ENCODE measurements at places on chromosomes 6 and 20.

DNA sequence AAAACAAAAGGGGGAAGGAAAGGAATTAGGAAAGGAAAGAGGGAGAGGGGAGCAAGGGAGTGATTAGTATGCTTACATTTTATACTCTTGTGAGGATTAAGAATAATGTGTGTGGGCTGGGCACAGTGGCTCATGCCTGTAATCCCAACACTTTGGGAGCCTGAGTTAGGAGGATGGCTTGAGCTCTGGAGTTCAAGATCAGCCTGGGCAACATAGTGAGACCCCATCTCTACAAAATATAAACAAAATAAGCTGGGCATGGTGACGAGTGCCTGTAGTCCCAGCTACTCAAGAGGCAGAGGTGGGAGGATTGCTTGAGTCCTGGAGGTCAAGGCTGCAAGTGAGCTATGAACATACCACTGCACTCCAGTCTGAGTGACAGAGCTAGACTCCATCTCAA is 47.0 kb downstream of the SHLD1 start:
- no peak for DNase-seq

- no peak for DNase-seq
These were observed 330.8 kb downstream of the BCKDHB start for GRCh38 chr6:80437221-80437620.

DNA sequence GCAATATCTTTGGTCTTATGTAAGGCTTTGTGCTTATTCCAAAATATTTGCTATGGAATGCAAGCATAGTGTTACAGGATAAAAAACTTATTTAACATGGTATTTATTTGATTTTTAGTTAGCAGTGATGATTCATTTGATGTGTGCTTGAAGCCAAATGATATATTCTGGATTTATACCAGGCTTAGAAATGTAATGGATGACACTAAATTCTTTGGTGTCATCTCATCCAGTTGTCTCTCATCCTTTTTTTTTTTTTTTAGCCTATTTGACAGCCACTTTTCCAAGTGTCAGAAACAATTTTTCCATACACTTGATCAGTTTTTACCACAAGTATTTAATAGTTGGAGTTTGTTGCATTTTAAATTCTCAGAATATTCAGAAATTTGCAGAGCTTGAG is 515.3 kb downstream of the CDKAL1 start:
- no peak for DNase-seq

GRCh38 chr6:9834233-9834632 is 580.6 kb downstream of the TFAP2A start:
- DNase-seq, result no peak

- no peak for DNase-seq
These were observed 22.7 kb upstream of the FRMD1 start for GRCh38 chr6:168101590-168102314.

DNA sequence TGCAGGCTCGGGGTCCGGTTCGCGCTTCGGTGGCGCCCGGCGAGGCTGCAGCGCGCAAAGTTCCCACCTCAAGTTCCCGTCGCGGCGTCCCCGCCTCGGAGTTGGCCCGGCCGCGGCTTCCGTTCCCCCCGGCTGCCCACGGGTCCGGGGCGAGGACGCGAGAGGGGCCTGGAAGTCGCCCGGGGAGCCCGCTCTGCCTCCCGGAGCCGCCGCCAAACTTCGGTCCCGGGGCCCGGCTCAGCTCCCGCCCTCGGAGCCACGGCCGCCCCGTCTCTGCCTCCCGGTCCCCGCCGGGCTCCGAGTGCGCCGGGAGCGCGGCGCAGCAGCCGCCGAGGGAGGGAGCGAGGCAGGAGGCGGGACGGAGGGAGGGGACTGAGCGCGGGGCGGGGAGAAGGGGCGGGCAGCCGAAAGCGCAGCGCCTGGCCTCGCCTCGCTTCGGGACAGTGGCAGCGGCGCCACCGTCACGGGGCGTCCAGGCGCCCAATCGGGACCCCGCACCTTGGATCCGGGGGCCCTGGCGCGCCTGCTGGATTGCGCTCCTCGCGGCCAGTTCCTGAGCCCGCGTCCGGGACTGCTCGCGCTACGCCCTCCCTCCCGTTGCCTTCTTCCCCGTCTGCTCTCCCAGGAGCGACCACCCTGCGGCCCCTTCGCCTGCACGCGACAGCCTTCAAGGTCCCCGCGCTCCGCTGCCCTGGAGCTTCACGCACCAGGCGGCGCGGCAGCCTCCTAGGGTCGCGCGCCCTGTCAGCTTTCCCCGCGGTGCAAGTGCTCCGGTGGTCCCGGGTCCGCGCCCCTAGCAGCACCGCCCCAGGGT is at the start of gene KCNG1:
KCNG1 (minus strand) TSS at position 305 of the 814 bp plus-strand sequence. CDS start 12,769 bp downstream, outside the sequence.
- no peak for DNase-seq

GRCh38 chr6:57222743-57223077 is 603 bp upstream of the RAB23 start:
- no peak for DNase-seq

- no peak for DNase-seq
These were observed 151.5 kb downstream of the BTBD3 start for GRCh38 chr20:12069181-12069580.

DNA sequence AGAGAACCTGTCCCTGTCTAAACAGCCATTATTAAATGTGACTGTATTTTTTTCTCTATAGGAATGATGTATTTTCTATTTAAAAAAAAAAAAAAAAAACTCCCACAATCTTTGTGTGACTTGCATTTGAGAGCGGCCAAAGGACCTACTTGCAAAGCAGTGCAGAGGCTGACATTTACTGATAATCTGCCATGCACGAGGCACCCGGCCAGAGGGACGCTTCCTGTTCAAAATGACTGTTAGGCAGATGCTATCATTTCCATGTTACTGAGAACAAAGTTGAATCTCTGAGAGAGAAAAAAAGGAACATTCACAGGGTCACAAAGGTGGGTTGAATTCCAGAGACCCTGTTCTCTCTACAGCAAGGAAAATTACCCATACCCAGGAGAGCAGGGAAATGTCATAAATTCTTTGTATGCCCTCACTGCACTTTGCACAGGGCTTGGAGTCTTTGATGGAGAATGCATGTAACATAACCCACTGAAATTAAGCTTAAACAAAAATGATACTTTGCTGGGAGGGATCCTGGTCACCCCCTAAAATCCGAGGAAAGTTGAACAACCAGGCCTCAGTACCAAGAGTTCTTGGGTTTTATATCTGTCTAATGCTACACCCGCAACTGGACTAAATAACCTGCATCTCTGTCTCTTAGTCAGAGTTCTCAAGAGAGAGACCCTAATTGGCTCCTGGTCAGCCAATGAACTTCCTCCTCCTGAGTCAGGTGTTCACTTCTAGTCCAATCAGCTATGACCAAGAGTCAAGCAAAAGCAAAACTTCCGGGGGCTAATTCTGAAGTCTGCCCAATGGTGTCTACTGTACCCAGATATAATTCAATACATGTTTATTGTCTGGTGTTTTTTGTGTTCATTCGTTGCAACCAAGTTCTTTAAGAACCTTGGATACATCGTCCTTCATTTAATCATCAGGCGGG is 61.2 kb downstream of the GCLC start:
- no peak for DNase-seq

DNA sequence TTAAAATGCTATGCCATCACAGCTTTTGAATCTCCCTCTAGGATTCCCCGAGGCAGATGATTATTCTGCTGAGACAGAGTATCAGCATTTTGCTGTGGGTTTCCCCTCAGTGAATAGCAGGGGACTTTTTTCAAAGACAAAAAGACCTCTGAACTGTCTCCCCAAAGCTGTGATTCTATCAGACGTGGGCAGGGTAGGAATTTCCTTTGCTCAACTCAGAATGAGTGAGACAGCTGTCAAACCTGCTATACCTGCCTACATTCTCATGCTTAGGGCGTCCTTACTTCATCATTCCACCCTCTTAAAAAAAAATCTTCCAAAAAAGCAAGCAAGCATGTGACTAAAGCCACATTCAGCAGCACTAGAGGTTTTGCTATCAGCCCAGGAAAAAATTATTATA is 147.6 kb upstream of the FAM83B start:
- DNase-seq, result no peak

DNA sequence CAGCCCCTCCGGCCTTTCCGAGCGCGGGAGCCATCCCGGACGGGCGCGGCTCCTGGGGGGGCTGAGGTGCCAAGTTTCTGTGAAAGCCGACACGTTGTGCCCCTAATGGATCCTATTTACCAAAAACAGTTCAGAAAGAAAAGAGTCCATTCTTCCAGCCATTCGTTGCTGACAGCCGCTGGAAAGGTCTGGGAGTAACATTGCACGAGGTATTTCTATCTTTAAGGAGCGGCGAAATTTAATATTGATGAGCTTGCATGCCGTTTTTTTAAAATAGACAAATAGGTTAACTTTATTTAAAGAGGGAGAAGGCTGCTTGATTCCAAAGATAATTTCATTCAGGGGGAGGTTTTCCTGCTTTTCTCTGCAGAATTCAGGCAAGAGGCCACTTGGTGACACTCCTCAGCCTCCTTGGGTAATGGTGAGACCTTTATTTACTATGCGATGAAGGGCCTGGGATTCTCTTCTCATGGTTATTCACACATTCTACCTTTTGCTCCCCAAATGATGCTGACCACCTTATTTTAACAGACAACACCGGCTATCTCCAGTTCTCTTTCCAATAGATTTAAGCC is 988 bp downstream of the TIAM2 start:
- DNase-seq, result no peak

DNA sequence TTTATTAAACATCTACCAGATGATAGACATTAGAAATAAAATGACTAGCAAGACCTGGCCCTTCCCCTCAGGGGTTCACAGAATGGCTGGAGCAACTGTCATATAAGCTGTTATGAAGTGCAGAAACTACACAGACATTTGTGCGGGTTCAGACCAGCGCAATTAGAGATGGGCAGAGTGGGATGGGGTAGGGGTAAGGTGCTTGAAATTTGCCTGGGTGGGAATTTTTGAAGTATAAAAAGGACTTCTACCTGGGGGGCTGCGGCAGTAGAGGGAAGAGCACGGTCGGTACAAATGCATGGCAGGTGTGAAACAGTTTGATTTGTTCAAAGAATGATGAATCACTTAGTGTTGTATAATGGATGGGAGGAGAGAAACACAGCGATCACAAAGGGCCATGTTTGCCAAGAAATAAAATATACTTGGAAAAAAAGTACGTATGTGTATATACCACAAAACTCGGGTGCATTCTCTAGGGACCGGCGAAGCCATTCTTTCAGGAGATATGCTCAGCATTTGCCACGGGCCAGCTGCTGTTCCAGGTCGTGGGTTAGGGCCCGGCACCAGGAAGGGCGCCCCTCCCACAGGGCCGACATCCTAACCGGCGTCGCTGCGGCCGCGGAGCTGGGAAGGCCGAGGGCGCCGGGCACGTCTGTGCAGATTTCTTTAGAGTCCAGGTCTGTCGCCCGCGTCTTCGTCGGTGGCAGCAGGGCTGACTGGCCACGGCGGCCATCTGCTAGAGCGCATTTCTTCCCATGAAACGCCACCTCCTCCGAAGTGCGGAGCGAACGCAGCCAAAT is 809 bp upstream of the NOL7 start:
- peak; percentile 48 for DNase-seq

GRCh38 chr20:37540001-37540400 is 12.3 kb upstream of the BLCAP start:
- no peak for DNase-seq

GRCh38 chr6:11522812-11523605 is 14.5 kb upstream of the TMEM170B start:
- no peak for DNase-seq

DNA sequence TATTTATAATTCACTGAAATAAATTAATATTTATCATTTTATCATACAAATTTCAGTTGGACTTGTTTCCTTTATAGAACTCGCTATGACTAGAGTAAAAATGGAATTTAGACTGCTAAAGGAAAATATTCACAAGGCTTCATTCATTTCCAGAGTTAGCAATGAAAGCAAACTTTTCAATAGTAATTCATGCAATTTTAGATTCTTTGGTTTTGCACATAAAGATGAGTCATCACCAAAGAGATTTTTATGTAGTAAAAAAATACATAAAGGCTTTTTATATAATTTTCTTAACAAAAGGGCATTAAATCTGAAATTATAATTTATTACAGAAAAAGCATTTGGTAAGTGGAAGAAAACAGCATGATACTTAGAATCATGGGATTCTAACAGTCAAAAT is 37.2 kb upstream of the STXBP5 start:
- DNase-seq, result no peak

DNA sequence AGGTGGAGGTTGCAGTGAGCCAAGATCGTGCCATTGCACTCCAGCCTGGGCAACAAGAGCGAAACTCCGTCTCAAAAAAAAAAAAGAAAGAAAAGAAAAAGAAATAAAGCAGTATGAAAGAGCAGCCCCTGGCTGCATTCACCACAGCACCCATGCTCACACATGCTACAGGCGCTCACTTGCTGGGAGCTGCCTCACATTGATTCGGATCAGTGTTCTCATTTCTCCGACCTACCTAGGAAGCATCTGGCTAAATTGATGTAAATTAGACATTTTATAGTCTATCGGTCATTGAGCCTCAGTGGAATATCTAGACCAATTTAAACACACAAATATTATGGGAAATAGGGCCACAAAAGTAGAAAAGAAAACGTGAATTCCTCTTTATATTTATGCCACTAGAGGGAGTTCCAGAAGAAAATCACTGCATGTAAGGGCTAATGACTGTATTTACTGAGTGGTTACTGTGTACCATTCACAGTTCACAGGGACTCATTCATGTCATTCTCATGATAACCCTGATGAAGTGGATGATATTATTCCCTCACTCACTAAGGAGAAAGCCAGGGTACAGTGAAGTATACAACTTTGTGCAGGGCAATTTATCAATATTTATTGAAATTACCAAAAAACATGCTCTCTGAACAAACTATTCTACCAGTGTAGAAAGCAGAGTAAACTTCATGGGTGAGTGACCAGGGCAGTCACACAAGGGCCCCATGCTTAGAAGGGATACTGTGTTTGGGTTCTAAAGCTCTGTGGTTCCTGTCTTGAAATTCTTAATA is 5.3 kb upstream of the MOG start:
- peak; percentile 47 for DNase-seq

DNA sequence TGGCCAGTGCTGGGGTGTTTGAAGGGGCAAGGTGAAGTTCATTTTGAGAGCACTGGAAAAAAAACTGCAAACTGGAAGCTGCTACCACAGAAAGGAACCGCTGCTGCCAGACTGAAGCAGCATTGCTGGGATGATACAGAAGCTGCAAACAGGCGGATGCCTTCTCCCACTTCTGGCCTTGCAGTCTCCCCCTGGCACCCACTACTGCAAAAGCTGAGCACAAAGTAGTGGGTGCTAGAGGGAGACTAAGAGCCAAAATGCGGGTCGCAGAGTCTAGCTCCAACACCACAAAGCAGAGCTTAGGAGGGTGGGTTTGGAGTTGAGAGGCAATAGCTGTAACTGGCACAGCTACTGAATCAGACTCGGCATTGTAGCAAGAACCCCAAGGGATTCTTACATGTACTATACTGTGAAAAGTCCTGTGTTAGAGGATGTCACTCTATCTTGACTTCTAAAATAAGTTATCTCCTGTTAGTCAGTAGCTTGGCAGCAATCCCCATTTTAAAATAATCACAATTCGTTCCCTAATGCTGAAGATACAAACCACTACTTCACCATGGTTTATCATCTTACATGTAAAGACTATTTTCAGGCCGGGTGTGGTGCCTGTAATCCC is 44.0 kb upstream of the COL21A1 start:
- no peak for DNase-seq

GRCh38 chr6:36724514-36725390 is 27.1 kb downstream of the RAB44 start:
- DNase-seq, result peak; percentile 12

GRCh38 chr20:53419693-53420460 is 173.8 kb downstream of the ZNF217 start:
- no peak for DNase-seq

GRCh38 chr6:40437631-40438030 is 149.5 kb downstream of the LRFN2 start:
- no peak for DNase-seq
